ENCODE measurements at places on chromosomes 2 and 18.

- DNase-seq, result no peak
These were observed 28.9 kb downstream of the PXDN start for GRCh38 chr2:1715184-1716013.

GRCh38 chr18:66013969-66014368, 263.2 kb downstream of the CDH7 start:
- DNase-seq, result no peak

DNA sequence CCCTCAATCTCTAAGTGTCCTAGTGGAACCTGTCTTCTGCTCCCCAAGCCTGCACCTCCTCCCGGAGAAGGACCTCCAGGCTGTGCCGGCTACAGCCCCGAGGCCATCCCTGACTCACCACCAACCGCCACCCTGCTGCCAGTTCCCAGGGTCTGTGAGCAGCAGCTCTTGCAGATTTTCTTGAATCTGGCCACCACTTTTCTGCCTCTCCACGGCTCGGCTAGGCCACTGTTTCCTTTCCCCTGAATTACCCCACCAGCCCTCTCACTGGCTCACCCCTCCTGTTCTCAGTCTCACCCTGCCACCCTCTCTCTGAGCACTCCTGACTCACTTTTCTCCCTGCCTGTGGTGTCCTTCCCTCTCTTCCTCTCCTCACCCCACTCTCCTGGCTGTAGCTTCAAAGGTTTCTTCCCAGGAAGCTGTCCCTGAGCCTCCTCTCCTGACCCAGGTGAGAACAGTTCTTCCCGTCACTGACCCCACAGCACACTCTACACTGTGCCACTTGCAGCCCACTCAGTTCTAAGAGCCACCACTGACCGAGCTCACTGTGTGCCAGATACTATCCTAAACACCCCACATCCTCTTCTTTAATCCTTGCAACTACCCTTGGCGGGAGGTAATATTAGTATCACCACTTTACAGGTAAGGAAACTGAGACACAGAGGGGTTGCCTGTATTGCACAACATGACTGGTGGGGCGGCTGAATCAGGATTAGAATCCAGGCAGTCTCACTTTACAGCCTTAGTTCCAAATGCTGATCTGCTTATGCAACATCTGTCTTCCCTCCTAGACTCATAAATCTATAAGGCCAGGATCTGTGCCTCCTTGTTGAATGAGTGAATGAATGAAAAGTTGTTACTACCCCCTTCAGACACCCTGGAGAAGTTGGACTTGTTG, 111.6 kb downstream of the SMAD7 start:
- DNase-seq, result no peak

DNA sequence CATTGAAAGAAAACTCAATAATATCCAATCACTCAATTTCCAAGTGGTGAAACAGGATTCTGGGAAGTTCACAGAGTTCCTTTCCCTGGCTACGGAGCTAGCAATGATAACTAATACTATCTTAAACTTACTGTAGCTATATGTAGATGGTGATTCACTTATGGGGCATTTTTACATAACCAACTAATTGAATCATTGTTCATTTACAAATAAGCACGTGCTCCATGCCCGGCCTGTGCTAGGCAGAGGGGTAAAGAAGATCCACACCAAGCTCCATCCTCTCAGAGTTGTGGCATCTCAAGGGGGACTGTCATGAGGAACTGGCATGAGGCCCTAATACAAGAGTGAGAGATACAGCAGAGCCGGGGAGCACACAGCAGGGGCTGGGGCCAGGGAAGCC, 176.3 kb downstream of the ANKRD30B start:
- DNase-seq, result no peak

DNA sequence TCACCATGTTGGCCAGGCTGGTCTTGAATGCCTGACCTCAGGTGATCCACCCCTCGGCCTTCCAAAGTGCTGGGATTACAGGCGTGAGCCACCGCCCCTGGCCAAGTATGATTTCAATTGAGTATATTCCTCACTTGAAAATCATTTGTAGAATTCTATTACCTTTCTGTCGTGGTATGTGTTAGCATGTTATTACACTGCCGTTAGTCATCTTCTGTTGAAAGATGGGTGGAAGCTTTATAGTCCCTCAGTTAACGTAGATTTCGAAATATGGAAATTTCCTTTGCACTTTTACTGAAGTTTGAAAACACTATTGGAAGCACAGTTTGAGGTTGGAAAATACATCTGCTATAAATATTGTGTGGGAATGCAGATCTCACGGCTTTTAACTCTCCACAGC, 14.7 kb downstream of the NIFK start:
- DNase-seq, result no peak

DNA sequence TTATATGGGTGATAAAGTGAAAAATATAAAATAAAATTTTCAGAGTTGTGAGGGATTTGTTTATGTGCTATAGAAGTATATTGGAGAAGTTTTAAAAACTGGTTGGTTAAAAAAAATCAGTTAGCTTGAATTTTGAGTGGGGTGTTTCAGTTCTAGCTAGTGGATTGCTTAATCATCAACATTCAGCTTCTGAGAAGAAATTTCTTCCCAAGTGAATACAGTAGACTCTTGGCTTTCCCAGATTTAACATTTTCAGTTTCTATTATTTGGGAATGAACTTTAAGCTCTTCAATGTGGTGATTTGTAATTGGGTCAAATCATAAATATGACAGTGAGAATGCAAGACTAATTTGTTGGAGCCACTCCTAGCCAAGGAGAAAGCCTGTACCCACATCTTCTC, 120.8 kb downstream of the PLCL1 start:
- DNase-seq, result no peak

GRCh38 chr2:43453179-43454170, 142.4 kb downstream of the THADA start:
- no peak for DNase-seq

DNA sequence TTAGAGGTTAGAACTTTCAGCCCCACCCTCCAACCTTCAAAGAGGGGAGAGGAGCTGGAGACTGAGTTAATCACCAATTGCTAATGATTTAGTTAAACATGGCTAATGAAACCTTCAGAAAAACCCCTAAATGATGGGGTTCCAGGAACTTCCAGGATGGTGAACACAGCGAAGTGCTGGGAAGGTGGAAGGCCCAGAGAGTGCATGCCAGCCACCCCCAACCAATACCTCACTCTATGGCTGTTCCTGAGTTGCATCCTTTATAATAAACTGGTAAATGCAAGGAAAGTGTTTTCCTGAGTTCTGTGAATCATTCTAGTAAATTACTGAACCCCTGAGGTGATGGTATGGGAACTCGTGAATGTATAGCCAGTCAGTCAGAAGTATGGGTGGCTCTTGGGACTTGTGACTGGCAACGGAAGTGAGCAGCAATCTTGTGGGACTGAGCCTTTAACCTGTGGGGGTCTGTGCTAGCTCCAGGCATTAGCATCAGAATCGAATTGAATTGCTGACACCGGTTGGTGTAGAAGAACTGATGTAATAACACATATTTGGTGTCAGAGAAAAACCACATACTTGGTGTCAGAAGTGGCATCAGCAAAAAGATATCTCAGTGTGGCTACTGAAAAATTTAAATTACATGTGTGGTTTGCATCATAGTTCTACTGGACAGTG, 37.4 kb downstream of the NPHP1 start:
- no peak for DNase-seq

DNA sequence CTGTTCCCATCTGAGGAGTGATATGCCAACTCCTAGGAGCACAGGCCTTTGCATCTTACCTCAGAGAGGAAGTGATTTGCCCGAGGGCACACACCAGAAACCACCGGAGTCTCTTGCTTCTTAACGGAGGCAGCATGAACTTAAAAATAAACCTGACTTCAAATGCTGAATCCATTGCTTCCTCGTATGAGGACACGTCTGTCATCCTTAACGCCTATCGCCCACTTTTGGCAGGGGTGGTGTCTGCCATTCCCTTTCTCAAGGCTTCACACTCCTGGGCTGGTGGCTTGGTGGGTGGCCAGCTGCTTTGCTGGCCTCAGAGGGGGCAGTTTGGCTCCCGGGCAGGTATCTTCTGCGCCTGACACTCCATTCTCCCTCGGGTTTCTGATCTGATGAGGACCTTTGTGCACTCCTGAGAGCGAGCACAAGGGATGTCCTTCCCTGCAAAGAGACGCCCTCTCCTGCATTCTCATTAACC, 1.1 kb upstream of the PREB start:
- no peak for DNase-seq

- DNase-seq, result no peak
These were observed 96.8 kb downstream of the GPD2 start for GRCh38 chr2:156532989-156533388.

DNA sequence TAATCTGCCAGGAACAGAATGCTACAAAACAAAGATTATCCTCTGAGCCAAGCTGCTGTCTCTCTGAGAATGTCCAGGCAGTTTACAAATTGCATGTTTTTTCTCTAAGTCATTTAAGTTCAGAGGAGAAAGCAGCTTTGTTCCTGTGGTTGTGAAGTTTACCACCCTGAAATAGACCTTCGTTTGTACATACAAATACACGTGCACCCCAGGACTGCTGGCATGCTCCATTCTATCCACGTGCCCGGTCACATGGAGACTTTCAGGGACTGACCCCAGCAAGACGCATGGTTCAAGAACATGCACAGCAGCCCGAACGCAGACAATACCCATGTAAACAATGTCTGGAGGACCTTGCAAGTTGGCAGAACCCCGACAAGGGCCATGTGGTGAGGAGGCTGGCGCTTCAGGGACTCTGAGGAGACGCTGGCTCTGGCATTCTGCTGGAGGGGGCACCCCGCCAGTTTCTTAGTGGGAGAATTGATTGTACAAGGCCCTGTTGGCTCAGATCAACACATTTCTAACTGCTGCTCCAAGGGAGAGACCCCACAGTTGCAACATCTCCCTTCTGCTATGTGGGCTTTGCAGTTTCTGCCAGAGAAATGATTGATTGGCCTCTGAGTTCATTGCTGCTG, 33.3 kb downstream of the FAM178B start:
- DNase-seq, result no peak

GRCh38 chr2:19300961-19301360, 57.5 kb downstream of the OSR1 start:
- no peak for DNase-seq

DNA sequence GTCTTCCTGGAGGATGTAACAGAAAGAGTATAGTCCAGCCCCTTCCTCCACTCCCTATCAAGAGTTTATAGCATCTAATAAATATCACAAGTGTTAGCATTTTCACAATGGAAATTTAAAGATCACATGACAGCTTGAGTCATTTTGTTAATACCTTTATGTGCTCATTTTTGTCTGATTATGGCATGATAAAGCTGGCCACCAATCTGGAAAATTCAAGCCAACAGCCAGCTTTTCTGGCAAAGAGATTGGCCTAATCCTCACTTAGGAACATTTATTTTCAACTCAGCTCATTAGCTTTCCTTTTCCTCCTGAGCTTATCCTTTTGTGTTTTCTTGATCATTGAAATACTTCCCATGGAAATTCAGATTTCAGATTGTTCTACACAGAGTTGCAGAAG, 262.9 kb upstream of the RBMS1 start:
- no peak for DNase-seq

DNA sequence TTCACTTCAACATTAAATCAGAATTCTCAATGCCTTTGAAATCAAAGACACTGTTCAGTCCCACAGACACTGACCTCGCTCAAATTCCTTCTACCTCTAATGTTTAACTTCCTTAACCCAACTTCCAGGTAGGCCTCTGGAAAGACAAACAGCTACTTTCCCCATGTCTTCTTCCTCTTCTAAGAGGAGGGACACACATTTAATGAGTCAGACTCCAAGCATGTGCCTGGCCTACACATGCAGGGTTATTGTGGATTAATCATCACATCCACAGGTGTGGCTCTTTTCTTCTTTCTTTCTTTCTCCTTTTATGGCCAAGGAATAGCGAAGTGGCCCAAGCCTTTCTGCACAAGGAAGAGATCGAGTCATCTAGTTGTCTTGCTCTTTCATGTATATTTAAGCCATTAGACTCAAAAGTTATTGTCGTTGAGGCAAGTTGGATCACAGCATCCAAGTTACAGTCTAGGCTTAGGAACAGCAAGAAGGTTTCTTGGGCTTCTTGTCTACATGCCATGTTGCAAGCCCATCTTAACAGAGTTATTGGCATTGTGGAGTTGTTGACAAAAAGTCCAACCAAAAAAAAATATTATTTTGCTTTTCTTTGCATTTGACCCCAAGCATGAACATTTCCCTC, 387.8 kb downstream of the IRS1 start:
- no peak for DNase-seq

DNA sequence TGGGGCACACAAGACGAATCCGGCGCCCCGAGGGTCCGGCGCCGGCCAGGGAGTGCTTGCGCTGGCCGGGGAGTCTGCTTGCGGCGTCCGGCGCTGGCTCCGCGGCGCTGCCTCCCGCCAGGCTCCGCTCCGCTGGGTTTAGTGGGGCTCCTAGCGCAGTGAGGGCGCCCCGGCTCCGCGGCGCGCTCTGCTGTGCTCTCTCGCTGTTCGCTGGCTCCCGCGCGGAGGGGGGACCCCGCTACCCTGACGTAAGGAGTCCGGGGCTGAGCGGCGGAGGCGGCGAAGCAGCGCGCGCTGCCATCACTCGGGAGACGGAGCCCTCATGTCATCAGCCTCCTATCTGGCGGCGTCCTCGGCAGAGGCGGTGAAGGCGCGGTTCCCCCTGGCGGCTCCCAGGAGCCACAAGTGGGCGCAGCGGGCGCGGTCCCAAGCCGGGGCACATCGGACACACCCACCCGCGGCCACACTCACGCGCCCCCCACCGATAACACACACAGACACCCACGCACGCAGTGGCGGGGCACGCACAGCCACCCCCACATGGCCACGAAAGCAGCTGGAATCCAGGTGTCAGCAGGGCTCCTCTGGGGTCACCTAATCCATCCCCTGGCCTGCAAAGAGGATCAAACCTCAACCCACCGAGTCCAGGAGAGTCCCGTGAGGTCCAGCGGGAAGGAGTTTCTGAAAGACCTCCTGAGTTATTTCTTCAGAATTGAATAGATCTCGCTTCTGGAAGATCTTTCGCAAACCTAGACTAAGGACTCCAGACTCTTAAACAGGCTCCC, at the start of gene C1QL2:
C1QL2 (minus strand) TSS at position 189 of the 785 bp plus-strand sequence. CDS start 482 bp downstream, outside the sequence.
- no peak for DNase-seq

DNA sequence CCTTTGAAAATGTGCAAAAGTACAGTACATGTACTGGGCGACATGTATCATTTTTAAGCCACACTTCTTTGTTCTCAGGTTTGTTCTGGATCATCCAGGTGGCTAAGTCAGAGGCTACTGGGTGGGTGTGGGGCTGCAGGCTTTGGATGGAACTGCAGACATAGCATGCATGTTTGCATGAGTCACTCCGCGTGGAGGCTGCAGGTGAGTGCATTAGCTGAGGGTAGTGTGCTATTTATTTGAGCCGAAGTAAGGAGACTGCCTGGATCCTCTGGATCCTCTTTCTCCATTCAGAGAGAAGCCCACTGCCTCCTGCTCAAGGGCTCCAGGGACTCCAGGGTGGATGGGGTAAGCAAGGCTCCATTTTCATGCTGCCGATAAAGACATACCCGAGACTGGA, 9.4 kb upstream of the NEURL3 start:
- DNase-seq, result no peak

GRCh38 chr18:61606068-61606660, 272.9 kb downstream of the CDH20 start:
- no peak for DNase-seq

GRCh38 chr18:23538870-23539269, 35.6 kb downstream of the RMC1 start:
- no peak for DNase-seq
